ENCODE measurements at places on chromosomes 12 and 14. TPM values are rescaled to one million over a fixed set of nuclear protein-coding genes. Genes with fewer than 3 reads are reported as not detected.
A peak's percentile ranks its signal among the peaks of the same experiment; 100 is the strongest.

GRCh38 chr14:33232031-33232430 is 293.4 kb downstream of the NPAS3 start:
- H3K36me3 ChIP-seq = no peaks in the 10 kb centered on the region
- no peaks in the 10 kb centered on the region for H3K27me3 ChIP-seq
- no peak overlapping the region for H3K27ac ChIP-seq
- no peaks in the 10 kb centered on the region for H3K4me1 ChIP-seq
- no peak for DNase-seq

- no peak overlapping the region for H3K4me3 ChIP-seq
- no peak for DNase-seq
Measured at GRCh38 chr12:89597210-89597609, 71.4 kb upstream of the POC1B start.

DNA sequence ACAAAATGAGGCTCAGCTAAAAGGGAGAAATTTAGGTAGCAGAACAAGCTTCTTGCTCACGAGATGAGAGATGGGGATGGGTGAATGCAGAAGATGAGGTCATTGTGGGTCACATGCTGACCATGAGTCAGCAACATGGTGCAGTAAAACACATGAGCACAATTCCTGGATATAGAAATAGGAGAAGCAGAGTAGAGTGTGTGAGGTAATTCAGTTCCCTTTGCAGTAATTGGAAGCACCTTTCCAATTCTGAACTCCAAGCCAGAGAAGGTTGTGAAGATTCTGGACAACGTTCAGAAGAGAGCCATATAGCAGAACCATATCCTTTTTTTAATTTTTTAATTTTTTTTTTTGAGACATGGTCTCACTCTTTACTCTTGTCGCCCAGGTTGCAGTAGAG is 62.0 kb upstream of the LMNTD1 start:
- no peak overlapping the region for H3K27ac ChIP-seq
- DNase-seq = no peak
- no peak overlapping the region for H3K4me3 ChIP-seq
- peaks cover 2% of the 10 kb centered on the region for H3K27me3 ChIP-seq
- no peaks in the 10 kb centered on the region for H3K36me3 ChIP-seq
- H3K4me1 ChIP-seq = no peaks in the 10 kb centered on the region

DNA sequence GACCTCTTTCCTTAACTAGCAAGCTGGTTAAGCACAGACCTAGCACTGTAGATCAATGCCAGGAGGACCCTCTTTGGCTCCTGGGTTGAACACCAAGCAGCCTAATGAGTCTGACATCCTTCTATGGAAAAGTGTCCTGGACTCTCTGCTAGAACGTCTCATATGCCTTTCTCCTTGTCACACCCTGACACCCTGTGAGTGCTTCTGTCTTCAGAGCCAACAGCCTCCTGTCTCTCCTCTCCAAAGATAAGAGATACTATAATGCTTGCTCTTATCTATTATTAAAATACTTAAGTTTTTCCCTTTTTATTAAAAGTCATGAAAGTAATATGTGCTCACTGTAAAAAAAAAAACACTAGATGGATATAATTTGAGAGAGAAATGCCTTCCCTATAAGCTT is 222.7 kb downstream of the FOXN3 start:
- H3K36me3 ChIP-seq = peaks cover 17% of the 10 kb centered on the region
- no peak overlapping the region for H3K4me3 ChIP-seq
- peaks cover 42% of the 10 kb centered on the region for H3K4me1 ChIP-seq
- no peak overlapping the region for H3K27ac ChIP-seq

- DNase-seq = no peak
- no peaks in the 10 kb centered on the region for H3K36me3 ChIP-seq
- H3K4me1 ChIP-seq = peaks cover 21% of the 10 kb centered on the region
- peak overlapping the region; percentile 78 for H3K4me3 ChIP-seq
Measured at GRCh38 chr12:2958432-2959191, 585 bp upstream of the TEAD4 start.

- no peaks in the 10 kb centered on the region for H3K27me3 ChIP-seq
- H3K4me1 ChIP-seq = no peaks in the 10 kb centered on the region
- H3K4me3 ChIP-seq = no peak overlapping the region
- no peak overlapping the region for H3K27ac ChIP-seq
- H3K36me3 ChIP-seq = no peaks in the 10 kb centered on the region
Measured at GRCh38 chr14:42002141-42002540, 395.5 kb downstream of the LRFN5 start.

DNA sequence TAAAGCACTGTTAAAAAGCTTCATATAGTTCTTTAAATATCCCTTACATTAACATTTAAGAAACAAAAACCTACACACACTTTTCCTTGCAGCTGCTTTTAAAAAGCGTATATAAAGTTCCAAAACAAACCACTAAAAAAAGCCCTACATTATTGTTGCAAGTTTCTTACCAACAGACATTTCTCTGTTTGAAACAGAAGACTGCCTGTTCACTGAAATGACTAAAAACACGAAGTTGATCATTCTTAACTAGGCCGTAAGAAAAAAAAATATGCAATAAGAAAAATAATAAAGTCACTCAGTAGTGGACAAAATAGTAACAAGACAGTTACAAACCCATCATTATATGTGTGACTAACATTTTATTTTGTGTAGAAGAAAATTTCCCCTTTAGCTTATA is 37.3 kb downstream of the KIF21A start:
- DNase-seq = no peak
- H3K4me3 ChIP-seq = no peak overlapping the region
- no peak overlapping the region for H3K27ac ChIP-seq

GRCh38 chr14:74979442-74980397 is 23.0 kb upstream of the EIF2B2 start:
- H3K27me3 ChIP-seq = no peaks in the 10 kb centered on the region
- no peaks in the 10 kb centered on the region for H3K4me1 ChIP-seq

DNA sequence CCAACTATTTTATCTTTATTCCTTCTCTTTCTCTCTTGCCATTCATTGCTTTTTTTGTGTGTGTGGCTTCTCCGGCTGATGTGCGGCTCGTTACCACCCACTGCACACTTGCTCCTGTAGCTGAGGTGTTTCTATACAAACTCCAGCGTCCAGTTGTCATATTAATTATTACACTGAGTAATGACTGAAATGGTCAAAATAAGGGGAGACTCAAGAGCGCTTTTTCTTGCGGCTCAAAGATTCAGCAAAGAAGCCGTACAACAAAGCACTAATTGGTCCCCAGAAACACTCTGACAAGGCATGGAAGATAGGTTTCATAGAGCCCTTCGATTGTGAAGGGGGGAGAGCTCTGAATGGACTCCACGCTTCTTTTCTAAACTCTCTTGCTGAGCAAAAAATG is 5.6 kb upstream of the ASCL1 start:
- no peak overlapping the region for H3K4me3 ChIP-seq
- peaks cover 77% of the 10 kb centered on the region for H3K27me3 ChIP-seq
- peaks cover 17% of the 10 kb centered on the region for H3K4me1 ChIP-seq
- DNase-seq = no peak
- no peak overlapping the region for H3K27ac ChIP-seq
- H3K36me3 ChIP-seq = no peaks in the 10 kb centered on the region

DNA sequence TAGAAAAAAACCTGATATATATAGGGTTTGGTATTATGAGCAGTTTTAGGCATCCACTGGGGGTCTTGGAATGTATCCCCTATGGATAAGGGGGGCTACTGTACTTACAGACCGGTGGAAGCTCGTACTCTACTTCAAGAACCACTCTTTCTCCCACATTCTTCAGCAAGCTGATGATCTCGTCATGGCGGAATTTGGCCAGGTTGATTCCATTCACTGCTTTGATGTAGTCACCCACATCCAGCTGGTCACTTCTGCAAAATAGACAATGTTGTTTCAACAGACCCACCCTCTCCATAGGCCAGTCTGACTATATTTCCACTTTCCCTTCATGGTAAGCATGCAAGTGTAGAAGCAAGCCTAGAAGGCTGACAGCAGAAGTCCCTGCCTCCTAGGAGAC is 139.9 kb downstream of the GRIP1 start:
- peaks cover 2% of the 10 kb centered on the region for H3K36me3 ChIP-seq
- no peaks in the 10 kb centered on the region for H3K27me3 ChIP-seq
- H3K27ac ChIP-seq = no peak overlapping the region
- H3K4me1 ChIP-seq = no peaks in the 10 kb centered on the region
- no peak overlapping the region for H3K4me3 ChIP-seq

DNA sequence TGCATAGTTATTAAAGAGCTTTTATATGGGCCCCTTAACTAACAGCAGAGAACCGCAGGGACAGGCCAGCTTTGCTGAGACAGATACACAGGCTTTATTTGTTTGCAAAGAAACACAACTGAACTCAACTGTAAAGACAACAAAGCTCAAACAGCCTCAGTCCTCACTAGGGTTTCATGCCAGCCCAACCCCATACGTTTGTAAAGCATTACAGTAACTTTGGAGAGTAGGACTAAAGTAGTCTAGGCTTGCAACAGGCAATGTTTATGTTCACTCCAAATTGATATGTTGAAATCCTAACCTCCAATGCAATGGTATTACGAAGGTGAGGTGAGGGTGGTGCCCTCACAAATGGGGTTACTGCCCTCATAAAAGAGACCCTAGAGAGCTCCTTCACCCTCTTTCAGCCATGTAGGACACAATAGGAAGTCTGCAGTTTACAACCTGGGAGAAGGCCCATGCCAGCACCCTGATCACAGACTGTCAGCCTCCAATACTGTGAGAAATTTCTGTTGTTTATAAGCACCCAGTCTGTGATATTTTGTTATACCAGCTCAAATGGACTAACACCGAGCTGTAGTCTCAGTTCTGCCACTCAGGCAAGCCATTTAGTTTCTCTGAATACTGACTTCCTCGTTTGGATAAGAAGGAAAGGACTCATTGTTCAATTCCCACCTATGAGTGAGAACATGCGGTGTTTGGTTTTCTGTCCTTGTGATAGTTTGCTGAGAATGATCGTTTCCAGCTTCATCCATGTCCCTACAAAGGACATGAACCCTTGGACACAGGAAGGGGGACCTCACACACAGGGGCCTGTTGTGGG is 35.2 kb downstream of the PPM1H start:
- no peaks in the 10 kb centered on the region for H3K4me1 ChIP-seq
- no peak for DNase-seq
- H3K4me3 ChIP-seq = no peak overlapping the region
- no peaks in the 10 kb centered on the region for H3K36me3 ChIP-seq
- peaks cover 3% of the 10 kb centered on the region for H3K27me3 ChIP-seq
- H3K27ac ChIP-seq = no peak overlapping the region

DNA sequence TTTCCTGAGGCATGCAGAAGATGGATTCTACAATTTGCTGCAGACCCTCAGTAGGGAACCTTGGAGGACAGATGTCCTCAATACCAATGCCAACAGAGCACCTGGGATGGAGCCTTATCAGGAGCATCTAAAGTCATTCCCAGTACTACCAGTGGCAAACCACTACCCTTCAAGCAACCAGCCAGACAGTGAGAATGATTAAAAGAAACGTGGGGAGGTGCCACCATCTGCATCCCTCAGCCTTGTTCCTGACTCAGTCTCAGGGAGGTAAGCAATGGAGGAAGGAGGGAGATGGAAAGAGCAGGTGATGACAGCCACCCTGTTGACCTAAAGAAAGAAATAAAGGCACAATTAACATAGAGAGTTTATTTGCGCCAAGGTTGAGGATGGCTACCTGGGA is 175.2 kb upstream of the GRIN2B start:
- H3K27me3 ChIP-seq = no peaks in the 10 kb centered on the region
- no peak overlapping the region for H3K27ac ChIP-seq
- peaks cover 5% of the 10 kb centered on the region for H3K36me3 ChIP-seq
- H3K4me3 ChIP-seq = no peak overlapping the region
- DNase-seq = no peak

GRCh38 chr12:105470102-105470501 is 139.6 kb downstream of the C12orf75 start:
- peaks cover 15% of the 10 kb centered on the region for H3K27me3 ChIP-seq
- H3K27ac ChIP-seq = no peak overlapping the region
- H3K4me1 ChIP-seq = no peaks in the 10 kb centered on the region
- H3K4me3 ChIP-seq = no peak overlapping the region

Gene VPS33A
- total RNA-seq = 29.5 TPM

Gene ACSM4
- not detected for total RNA-seq

Gene EPYC
- total RNA-seq = not detected

Gene SLC4A8
- total RNA-seq = 0.41 TPM

Gene ASCL1
- not detected for total RNA-seq
